ENCODE measurements at places on chromosomes 2 and 18. TPM values are rescaled to one million over a fixed set of nuclear protein-coding genes. Genes with fewer than 3 reads are reported as not detected.

ANKRD62 gene
- total RNA-seq, result not detected

DLGAP1 gene
- total RNA-seq, result 0.17 TPM

ZDBF2 gene
- 15.2 TPM for total RNA-seq

ANO7 gene
- 0.90 TPM for total RNA-seq

GRCh38 chr2:45941531-45942236 lies 290.2 kb downstream of the PRKCE start:
- DNase-seq, result no peak

DNA sequence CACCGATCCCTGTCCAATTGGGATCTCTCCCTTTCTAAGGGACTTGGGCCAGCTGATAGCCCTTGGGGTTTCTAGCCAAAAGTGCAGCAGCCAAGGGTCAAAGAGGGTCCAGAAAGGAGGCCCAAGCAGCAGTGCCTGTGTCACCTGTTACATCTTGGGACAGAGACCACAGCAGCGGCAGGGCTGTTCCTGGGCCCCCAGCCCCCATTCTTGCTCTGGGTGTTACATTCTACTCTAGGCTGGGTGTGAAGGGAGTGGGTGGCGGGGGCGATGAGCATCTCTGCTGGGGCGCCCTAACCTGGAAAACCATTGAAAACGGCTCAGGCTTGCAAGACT lies 1.2 kb downstream of the PAX3 start:
- no peak for DNase-seq

DNA sequence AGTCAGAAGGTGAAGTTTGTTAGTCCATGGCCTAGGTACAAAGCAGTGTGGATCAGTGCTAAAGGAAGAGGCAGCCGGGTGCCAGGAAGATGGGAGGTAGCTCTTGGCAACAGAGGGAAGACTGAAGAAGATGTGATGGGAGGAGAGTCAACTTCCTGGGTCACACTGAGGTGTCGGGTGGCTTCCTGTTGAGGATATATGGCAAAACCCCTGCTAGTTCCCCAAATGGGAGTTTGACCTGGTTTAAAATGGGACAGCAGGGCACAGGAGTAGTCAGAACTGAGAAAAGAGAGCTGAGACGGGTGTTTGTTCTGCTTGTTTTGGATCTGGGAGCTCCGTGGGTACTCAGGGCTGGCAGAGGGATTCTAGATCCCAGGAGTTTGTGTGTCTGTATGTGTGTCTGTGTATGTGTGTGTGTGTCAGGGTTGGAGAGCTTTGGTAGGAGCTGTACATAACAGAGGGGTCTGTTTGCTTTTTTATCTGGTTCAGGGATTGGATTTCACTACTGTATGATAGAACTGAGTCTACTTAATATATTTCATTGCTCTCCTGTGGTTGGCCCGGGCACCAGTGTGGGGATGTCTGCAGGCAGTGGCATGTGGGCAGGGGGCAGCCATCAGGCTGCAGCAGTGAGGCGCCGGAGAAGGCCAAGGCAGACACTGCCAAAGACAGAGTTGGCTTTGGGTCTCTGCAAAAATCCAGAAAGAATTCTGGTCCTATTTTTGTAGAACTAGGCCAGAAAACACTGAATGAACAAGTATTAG lies 17.1 kb downstream of the MXD1 start:
- no peak for DNase-seq

DNA sequence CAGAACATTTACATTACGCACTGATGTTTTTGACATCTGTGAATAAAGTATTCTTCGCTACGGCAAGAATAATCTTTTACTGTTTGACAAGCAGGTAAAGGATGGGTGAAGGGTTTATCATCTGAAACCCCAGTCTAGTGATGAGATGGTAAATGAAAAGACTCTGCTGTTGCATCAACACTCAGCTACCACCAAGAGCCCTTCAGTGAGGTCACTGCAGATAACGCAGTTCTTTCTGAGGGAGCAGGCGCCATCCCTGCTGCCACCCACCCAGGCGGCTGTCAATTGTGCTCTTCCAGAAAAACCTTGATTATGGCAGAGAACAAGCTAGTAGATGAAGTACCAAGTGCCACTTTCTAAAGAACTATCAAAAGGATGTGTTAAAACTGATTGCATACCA lies 58.7 kb downstream of the ABCG8 start:
- DNase-seq, result no peak

SERPINB7 gene
- not detected for total RNA-seq

GRCh38 chr2:157840568-157841156 lies 35.5 kb downstream of the ACVR1 start:
- DNase-seq, result no peak

- no peak for DNase-seq
These were observed 78.8 kb downstream of the VWC2L start for GRCh38 chr2:214489702-214490101.

GRCh38 chr2:203687165-203687564 lies 19.3 kb upstream of the CD28 start:
- DNase-seq, result no peak

DNA sequence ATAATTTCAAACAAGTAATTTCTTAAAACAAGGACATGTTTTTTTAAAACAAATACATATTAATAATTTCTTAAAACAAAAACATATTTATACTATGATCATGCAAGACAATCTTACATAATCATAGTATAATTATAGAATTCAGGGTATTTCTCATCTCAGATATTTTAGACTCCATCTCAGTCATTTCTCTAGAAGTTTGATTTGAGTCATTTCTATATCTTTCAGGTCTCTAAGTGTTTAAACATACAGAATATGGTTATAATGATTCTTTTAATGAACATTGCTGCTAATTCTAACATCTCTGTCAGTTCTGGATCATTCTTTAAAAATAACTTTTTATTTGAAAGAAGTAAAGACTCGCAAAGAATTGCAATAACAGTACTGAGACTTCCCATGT lies 154.2 kb upstream of the KYNU start:
- DNase-seq, result no peak

TET3 gene
- total RNA-seq, result 19.7 TPM

DNA sequence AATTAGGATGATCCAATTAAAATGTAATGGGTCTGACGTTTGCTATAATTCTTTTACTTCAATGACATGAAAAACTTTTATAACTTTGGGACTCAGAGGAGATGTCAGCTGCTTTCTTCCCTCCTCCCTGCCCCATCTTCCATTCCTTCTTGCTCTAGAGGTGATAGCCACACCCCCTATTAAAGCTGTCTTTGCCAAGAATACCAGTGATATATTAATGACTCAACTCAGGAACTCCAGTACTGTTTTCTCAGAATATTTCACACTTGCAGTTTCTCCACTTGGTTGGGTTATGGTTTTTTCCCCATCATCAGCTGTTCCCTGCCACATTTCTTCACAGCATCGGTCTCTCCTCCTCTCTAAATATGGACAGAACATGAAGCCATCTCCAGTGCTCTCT lies 184.0 kb downstream of the KCNE4 start:
- no peak for DNase-seq

LYG2 gene
- not detected for total RNA-seq

- peak; percentile 22 for DNase-seq
These were observed 214.2 kb downstream of the PTGR3 start for GRCh38 chr18:74994502-74995418.

TSGA10 gene
- total RNA-seq, result 14.4 TPM

- DNase-seq, result no peak
These were observed 8.4 kb upstream of the CREG2 start for GRCh38 chr2:101395545-101396315.

- DNase-seq, result no peak
These were observed 204.8 kb upstream of the SH3BP4 start for GRCh38 chr2:234747032-234747431.

NPC1 gene
- 32.4 TPM for total RNA-seq

GAD1 gene
- total RNA-seq, result 17.8 TPM

WDR75 gene
- total RNA-seq, result 59.1 TPM

GRCh38 chr18:51064256-51064655 lies 34.2 kb downstream of the SMAD4 start:
- no peak for DNase-seq

DNA sequence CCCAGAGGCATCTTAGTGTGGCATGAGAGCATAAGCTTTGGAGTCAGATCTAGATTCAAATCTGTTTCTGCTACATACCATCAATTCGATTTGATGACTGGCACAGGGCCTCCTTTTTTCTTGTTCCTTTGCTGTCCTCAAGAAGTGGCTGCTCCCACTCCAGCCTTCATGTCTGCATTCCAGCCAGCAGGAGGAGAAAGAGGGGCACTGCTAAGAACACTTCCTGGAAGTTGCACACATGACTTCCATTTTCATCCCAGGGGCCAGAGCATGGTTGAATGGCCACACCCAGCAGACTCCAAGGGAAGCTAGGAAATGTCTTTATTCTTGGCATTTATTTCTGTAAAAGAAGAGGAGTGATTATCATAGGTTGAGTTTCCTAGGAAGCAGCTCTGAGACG lies 50.4 kb downstream of the EML6 start:
- DNase-seq, result no peak

DNA sequence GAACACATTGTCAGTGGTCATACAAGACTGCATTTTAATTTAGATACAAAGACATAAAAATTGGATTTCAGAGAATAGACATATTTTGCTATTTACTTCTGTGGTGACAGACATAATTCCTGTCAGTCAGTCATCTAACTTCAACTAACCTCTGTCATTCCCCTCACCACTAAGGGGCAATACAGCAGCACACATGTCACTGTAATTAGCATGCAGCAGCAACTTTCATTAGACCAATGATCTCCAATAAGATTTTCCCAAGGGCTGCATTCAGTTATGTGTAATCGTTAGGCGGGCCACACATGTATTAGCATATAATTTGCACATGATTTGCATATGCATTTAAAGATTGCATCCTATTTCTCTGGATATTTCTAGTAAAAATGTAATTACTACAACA lies 624.5 kb downstream of the NR4A2 start:
- DNase-seq, result no peak

DNA sequence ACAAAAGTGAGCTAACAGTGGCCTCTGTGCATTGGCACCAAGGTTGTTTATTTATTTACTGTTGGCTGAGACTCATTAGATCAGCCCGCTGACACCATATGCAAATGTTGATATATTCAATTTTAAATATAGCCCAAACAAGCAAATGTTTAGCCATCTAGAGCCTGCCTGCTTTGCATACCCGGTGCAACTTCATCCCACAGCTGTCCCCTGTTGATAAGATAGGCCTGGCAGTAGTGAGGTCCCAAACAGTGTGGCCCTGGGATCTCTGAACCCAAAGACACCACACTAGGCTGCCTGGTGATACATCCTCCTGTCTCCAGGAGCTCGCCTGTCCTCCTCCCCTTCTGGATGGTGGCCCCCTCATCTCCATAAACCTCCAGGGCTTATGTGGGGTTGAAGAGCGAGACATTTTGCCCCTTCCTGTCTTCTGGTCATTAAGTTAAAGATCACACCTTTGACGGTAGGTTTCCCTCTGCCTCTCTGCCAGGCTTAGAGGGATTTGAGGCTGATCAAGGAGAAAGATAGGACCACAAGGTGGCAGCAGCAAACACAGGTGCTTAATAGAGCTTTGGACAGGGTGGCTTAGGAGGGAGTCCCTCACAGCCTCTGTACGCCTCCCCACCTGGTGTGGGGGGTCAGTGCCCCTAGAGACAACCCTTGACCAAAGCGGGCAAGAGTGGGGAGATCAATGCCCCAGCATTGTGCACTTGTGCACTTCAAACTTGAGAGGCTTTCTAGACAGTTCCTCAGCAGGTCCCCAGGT lies 23.7 kb upstream of the MYO5B start:
- peak; percentile 42 for DNase-seq

ICA1L gene
- 12.6 TPM for total RNA-seq

DNA sequence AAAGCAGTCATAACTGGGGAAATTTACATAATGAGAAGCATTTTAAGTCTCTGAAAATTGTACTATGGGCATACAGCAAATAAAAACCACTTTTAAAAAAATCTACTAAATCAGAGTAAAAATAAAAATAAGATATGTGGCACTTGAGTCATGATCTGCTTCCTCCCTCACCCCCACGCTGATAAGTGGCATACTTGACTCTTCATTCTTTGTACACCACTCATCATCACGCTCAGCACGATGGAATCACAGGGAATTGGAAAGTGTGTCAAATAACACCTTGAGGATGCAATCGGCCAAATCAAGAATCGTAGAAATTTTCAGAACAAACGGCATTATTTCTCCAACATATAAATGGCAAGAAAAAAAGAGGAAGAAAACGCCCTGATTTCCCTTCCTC lies 41.1 kb upstream of the REG3G start:
- DNase-seq, result no peak

- peak; percentile 74 for DNase-seq
These were observed 30.9 kb downstream of the LONRF2 start for GRCh38 chr2:100291152-100291970.

- DNase-seq, result no peak
These were observed 108.3 kb upstream of the NCKAP5 start for GRCh38 chr2:133676392-133677130.

All from activated T-cell treated with anti-CD3 and anti-CD28 coated beads, Interleukin-2, amount 50 U/mL, for 72 hours (primary cell).